Lung (tissue), 17 donors: ENCODE measurements at places on chromosomes 4 and X. TPM values are rescaled to one million over a fixed set of nuclear protein-coding genes. Genes with fewer than 3 reads are reported as not detected.

Gene CXorf49B
- not detected for total RNA-seq

DNA sequence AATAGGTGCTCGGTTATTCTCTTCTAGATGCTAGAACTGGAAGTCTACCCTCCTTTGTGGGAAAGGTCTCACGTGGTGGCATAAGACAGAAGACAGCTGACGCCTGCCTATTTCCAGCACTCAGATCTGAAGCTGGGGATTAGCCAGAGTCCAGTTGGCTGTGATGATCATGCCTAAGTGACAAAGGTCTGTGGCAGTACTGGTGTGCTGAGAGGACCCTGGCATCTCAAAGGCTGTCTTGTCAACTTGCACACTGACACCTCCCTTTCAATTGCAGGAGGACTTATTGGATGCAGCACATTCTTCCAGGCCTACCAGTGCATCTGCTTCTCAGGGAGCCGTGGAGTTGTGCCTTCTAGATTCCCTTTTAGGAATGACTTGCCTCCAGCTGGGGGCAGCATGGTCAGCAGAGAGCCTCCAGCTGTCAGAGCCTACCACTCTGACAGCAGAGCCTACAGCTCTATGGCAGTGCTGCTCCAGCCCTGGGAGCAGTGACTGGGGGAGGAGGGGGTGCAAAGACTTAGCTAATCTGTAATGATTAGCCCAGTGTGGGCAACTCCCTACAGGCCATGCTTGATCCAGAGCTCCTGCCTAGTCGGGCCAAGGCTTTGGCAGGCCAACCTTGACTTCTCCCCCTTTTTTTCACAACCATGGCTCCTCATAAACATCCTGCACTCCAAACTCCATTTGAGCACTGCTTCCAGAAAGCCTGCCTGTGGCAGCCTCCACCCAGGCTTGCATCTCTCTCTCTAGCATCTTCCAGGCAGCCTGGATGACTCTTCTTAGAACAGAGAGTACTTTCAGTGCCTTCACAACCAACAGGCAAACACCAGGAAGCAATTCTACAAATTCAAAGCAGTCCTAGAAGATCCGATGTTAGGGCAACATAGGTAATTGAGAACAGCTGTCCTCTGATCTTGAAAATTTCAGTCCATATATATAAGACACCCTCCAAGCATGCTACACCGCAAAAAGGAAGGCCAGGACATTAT, 13.8 kb upstream of the FGFBP2 start:
- H3K4me3 ChIP-seq, result no peak overlapping the region
- H3K27me3 ChIP-seq, result no peaks in the 10 kb centered on the region
- H3K36me3 ChIP-seq, result no peaks in the 10 kb centered on the region
- no peak for DNase-seq

DNA sequence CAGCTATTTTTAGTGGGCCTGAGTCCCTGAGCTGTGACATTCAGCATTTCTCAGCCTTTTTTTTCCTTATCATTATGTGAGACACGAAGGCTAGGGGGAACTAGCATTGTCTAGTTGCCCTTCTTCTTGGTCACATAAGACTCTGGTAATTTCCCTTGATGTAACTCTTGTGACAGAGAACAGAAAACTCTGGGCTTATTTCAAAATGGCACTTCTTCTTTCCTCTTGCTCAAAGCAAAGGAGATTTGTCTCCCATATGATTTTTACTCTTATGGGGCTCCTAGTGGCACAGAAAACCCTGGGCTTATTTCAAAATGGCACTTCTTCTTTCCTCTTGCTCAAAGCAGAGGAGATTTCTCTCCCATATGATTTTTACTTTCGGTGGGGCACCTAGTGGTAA, 14.7 kb downstream of the ATXN3L start:
- H3K36me3 ChIP-seq, result no peaks in the 10 kb centered on the region
- no peak overlapping the region for H3K27ac ChIP-seq
- peaks cover 38% of the 10 kb centered on the region for H3K27me3 ChIP-seq
- H3K4me3 ChIP-seq, result no peak overlapping the region

Gene KLHL4
- total RNA-seq, result 2.9 TPM

- no peaks in the 10 kb centered on the region for H3K4me1 ChIP-seq
- no peak overlapping the region for H3K27ac ChIP-seq
- H3K36me3 ChIP-seq, result no peaks in the 10 kb centered on the region
- H3K27me3 ChIP-seq, result peaks cover 70% of the 10 kb centered on the region
These were observed 18.8 kb downstream of the PAK3 start for GRCh38 chrX:111114806-111115205.

Gene CDX4
- not detected for total RNA-seq

Gene POLR2B
- 112 TPM for total RNA-seq

- no peak for DNase-seq
- no peak overlapping the region for H3K4me3 ChIP-seq
- H3K36me3 ChIP-seq, result no peaks in the 10 kb centered on the region
- no peaks in the 10 kb centered on the region for H3K27me3 ChIP-seq
- H3K4me1 ChIP-seq, result no peaks in the 10 kb centered on the region
These were observed 1064.6 kb upstream of the SLIT2 start for GRCh38 chr4:19187096-19187495.

GRCh38 chr4:111018216-111018615, 395.3 kb upstream of the PITX2 start:
- no peaks in the 10 kb centered on the region for H3K4me1 ChIP-seq
- H3K4me3 ChIP-seq, result no peak overlapping the region
- H3K27me3 ChIP-seq, result no peaks in the 10 kb centered on the region
- H3K27ac ChIP-seq, result no peak overlapping the region

GRCh38 chrX:41688156-41688555, 617 bp upstream of the GPR34 start:
- H3K36me3 ChIP-seq, result no peaks in the 10 kb centered on the region
- no peaks in the 10 kb centered on the region for H3K4me1 ChIP-seq
- H3K4me3 ChIP-seq, result no peak overlapping the region
- DNase-seq, result no peak
- H3K27me3 ChIP-seq, result peaks cover 34% of the 10 kb centered on the region
- no peak overlapping the region for H3K27ac ChIP-seq
